Activated CD4-positive, alpha-beta T cell treated with anti-CD3 and anti-CD28 coated beads, Interleukin-2, amount 50 U/mL, for 48 hours (primary cell): ENCODE measurements at places on chromosomes 3 and 15.

- DNase-seq, result peak; percentile 44
Measured at GRCh38 chr3:34683851-34684250, 885.4 kb downstream of the PDCD6IP start.

DNA sequence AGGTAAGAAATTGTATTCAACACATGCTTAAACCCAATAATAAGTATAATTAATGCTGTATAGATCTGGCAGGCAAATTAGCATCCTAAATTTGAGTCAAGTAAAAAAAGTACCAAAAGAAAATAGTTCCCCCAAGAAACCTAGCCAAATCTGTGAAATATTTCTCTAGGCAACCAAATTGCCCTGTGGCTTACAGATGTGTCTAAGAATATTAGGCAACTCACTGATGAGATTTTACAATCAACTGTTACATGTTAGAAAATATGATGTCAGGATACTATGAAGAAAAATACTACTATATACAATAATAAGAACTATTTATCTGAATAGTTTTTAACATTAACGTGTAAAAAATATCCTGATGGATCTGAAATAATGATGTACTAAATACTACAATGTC is 397.1 kb downstream of the TIGIT start:
- no peak for DNase-seq

DNA sequence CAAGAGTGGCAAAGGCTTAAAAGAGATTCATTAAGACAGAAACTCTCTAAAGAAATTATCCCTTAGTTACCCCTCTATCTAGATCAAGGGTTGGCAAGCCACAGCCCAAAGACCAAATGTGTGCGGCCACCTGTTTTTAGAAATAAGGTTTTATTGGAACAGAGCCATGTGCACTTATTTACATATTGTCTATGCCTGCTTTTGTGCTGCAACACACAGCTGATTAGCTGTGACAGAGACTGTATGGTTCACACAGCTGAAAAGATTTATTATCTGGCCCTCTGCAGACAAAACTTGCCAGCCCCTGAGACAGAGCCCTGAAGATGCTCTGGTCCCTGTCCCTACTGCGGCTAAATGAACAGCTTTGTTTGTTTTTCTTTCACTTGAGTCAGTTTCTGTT is 88.1 kb downstream of the ADAMTS9 start:
- no peak for DNase-seq

GRCh38 chr3:120144267-120144666 is 50.0 kb upstream of the GSK3B start:
- no peak for DNase-seq

DNA sequence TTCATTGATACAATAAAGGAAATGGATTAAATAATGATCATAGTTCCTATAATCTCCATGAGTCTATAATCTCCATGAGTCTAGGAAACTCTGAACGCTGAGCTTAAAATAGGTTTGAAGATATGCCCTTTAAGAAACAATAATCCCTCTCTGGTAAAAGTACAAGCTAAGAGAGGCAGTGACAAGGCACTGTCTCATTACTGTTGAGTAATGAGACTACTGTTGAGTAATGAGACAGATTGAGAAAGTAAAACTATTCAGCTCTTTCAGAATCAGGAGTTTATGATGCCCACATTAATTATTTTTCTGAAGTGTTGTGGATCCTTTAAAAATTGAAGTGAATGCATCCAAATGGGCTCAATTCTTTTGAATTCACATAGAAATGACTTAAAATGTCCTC is 235.5 kb upstream of the THRB start:
- no peak for DNase-seq

DNA sequence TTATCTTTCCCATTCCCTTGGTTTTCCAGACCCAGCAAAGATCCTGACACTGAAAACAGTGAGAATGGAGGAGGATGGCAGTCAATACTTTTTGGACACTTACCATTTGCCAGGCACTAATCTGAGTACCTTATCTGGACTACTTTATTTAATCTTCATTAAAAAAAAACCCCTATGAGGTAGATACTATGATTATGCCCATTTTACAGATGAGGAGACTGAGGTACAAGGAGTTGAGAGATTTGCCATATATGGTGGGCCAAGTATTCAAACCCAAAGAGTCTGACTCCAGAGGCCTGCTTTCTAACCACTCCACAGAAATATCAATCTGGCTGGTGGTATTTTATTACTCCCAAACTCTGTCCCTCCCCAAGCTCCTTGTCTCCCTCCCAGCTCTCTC is 19.6 kb downstream of the HCN4 start:
- no peak for DNase-seq

DNA sequence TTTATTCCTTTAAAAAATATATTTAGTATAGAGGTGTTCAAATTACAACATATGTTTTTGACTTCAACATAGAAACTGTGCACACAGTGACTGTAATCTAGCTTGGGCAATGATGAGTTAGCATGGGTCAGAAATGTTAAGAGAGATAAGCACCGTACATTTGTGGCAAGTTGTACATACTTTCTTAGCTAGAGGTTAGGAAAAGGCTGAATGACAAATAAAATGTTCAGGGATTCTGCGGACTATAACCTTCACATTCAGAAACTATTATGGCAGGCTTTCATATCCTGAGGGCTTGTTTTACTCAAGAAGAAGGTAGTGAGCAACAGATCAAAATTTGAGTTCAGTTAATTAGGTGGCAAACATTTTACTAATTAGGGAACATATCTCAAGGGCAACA is 379.7 kb upstream of the EPHA6 start:
- DNase-seq, result no peak

- no peak for DNase-seq
Measured at GRCh38 chr3:16720367-16720940, 115.2 kb upstream of the DAZL start.

- DNase-seq, result no peak
Measured at GRCh38 chr3:166060789-166061479, 223.7 kb upstream of the BCHE start.

GRCh38 chr3:121750087-121750415 is 510 bp upstream of the GOLGB1 start:
- no peak for DNase-seq

DNA sequence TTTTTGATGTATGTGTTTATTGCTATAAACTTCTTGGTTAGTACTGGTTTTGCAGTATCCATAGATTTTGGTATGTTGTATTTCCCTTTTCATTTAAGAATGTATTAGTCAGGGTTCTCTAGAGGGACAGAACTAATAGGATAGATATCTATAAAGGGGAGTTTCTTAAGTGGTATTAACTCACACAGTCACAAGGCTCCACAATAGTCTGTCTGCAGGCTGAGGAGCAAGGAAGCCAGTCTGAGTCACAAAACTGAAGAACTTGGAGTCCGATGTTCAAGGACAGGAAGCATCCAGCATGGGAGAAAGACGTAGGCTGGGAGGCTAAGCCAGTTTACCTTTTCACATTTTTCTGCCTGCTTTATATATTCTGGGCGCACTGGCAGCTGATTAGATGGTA is 8.4 kb downstream of the ARL6 start:
- no peak for DNase-seq

DNA sequence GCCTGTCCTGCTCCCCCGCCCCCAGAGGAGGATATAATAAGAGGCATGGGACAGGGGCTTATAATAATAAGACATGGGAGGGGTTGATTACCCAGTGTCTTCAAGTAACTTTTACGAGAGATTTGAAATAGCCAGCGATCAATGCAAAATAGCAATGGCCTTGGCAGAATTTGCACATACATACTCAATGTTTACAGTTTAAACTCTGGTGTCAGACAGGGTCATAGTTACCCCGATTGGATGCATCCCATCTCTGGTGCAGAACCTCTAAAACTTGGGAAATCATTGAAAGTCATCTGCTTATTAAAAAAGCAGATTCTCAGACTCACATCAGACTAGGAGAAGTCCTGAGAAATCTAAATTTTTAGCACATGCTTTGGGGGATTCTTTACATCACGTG is 61.0 kb downstream of the TRAK1 start:
- no peak for DNase-seq

DNA sequence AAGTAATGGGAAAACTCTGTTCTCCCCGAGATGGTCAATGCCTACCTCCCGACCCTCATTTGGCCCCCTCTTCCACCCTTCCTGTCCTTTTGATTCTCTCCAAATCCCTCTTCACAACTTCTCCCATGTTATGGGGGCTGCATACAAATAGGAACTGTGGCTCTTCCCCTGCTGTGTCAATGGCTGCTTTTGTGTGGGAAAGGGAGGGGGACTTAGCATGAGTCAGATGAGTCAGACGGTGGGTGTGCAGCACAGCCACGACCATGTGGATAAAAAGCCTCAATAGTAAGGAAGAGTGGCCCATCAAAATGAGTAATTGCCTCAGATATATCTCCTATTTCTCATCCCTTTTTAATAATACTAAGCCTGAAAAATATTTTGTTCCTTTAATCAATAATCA is 31.9 kb downstream of the SPATA16 start:
- DNase-seq, result no peak

GRCh38 chr3:23203708-23204330 is 692 bp downstream of the UBE2E2 start:
- DNase-seq, result peak; percentile 6

- DNase-seq, result peak; percentile 48
Measured at GRCh38 chr3:128863560-128863959, 15.9 kb upstream of the ACAD9 start.

GRCh38 chr3:151871639-151872468 is 1.6 kb upstream of the SUCNR1 start:
- DNase-seq, result no peak

GRCh38 chr3:29463304-29463703 is 182.4 kb downstream of the RBMS3 start:
- DNase-seq, result no peak
